ENCODE measurements at places on chromosomes 3 and 15.

DNA sequence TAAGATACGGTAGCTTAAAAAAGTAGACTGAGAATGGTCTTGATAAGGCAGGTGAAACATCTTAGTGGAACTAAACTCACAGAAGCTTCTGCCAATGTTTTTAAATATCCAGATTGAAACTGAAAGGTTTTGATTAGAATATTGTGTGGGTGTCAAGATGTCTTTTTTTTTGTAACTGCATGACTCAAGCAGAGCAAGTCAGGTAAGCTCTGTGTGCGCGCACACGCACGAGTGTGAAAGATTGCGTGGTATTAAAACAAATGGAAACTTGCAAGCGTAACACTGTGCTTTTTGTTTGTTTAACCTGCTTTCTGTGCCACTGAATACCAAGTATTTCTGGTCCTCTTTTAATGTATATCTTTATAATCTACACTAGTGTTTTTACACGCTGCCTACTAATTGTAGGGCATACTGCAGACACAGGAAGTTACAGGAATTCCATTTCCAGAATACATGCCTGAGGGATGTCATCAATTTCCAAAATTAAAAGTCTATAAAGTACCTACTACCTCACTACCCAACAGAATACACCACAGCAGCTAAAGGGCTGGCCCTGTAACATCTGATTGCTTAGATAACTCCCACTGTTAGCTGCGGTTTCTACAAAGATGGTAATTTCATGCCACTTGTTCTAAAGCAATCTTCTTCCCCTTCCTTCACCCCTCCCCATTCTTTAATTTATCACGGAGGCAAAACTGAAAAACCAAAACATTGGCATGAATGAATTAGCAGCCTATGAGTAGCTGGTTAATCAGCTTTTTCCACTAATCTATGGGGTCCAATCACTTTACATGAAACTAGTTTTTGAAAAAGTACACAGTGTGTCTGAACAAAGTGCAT, 472.8 kb downstream of the SHQ1 start:
- no peak for DNase-seq

DNA sequence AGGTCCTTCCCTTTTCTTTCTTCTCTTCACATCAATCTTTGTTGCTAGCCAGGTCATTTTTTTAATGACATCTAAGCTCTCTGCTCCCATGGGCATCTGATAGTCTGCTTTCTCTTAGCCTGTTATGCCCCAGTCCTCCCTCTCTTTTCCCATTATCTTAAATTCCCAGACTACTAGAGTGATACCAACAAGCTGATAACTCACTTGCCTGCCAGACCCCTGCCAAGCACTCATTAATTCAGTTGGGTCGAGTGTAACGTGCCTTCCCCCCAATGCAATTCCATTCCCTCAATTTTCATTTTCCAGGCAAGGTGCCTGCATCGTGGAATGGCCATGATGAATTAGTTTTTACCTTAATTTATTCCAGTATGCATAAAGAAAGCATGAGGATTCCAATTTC, 450.8 kb upstream of the ADAMTS9 start:
- DNase-seq = no peak

DNA sequence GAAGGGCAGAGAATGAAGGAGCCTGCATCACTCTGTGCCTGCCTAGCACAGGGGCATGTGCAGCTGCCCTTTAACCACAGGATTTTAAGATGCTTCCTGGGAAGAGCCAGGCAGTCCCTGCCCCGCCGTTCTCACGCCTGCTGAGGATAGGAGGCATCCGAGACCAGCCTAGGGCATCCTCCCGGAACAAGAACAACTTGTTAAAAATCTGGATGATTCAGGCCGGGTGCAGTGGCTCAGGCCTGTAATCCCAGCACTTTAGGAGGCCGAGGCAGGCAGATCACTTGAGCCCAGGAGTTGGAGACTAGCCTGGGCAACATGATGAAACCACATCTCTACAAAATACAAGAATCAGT, 15.2 kb downstream of the NRROS start:
- DNase-seq = no peak

- no peak for DNase-seq
Measured at GRCh38 chr3:53377794-53378193, 30.5 kb upstream of the DCP1A start.

- DNase-seq = no peak
Measured at GRCh38 chr15:67082007-67082536, 16.7 kb downstream of the SMAD3 start.

DNA sequence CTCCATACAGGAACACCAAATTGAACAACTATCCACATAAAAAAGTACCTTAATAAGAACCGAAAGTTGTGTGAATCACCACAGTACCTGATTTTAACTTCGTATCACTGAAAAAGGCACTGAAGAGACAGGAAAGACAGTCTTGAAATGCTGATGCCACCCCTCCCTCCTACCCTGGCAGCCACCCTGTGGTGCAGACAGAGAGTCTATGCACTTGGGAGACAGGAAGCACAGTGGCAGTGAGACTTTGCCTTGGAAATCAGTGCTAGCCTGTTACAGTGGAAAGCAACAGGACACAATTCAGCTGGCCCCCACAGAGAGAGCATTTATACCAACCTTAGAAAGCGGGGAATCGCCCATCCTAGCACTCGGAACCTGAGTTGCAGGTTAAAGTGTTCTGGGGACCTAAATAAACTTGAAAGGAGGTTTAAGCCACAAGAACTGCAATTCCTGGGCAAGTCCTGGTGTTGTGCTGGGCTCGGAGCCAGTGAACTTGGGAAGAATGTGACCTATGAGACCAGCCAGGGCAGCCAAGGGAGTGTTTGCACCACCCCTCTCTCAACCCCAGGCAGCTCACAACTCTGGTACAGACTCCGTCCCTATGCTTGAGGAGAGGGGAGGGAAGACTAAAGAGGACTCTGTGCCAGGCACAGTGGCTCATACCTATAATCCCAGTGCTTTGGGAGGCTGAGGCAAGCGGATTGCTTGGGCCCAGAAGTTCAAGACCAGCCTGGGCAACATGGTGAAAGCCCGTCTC, 240.1 kb downstream of the ISL2 start:
- peak; percentile 18 for DNase-seq

DNA sequence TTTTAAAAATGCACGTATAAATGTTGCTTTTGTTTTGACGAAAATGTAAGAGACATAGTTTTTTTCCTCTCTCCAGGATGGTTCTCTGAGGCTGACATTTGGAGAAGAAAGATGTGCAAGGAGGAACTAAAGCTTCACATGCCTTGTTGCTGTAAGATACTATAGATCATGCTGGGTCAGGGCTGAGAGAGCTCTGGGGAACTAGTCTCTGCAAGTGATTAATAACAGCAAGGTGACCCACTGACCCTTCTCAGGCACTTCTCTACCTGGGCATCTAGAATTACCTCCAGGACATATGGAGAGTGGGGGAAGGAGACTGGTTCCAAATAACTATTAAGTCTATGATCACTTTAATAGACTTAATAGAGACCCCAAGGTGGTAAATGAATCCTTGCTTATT, 246.0 kb downstream of the KBTBD8 start:
- no peak for DNase-seq

GRCh38 chr3:171353423-171353822, 106.8 kb downstream of the TNIK start:
- DNase-seq = no peak

GRCh38 chr3:164514576-164514975, 563.7 kb downstream of the SI start:
- DNase-seq = no peak

GRCh38 chr3:59980576-59980975, 930.8 kb upstream of the CFAP20DC start:
- DNase-seq = no peak

- DNase-seq = no peak
Measured at GRCh38 chr3:143286392-143287010, 166.9 kb downstream of the CHST2 start.

DNA sequence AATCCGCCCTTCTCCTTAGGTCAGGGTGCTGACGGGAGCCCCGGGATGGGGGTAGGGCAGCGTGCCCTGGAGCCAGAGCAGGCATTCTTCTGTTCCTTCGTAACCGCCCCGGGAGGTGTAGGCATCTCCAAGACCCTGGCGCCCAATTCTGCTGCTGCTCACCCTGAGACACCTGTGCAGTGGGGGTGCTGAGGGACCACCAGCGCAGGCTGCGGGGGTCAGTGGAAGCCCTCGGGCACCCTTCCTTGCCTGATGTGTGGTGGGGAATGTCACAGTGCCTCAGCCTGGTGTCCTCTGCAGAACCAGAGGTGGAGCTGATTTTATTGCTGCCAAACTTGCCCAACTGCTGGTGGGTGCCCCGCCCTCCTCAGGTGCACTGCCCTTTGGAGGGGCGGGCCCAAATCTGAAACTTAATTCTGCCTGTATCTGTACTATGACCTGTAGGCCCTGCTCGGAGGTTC, 7.3 kb downstream of the CSK start:
- DNase-seq = no peak

DNA sequence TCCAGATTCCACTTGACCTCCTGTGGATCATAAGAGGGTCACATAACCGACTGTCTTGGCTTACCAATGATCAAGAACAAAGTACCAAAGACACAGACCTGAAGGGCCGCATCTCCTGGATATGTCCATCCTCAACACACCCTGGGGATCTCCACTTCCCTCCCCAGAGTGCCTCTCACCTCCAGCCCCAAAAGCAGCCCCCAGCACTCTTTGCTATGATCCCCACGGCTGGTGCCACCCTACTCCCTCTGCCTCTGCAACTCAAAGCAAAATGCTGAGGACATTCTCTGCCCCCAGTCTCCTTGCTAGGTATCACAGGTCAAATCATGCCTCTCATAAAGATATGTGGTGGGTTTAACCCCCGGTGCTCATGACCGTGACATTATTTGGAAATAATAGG, 32.7 kb downstream of the SLCO2A1 start:
- DNase-seq = no peak

DNA sequence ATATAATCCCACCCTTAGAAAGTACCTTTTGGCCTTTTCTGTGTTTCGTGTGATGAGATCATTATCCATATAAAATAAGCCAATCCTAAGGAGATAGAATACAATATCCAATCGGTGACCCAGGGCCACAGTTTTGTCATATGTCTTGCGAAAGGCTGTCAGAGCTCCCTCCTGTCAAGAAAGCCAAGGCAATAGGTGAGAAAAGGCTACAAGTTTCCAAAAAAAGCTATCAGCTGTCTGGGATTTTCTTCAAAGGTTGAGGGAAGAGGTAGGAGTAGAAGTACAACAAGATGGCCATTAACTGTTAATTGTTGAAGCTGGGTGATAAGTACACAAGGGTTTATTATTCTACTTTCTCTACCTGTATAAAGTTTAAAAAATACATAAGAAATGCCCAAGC, 4.0 kb downstream of the PSMD6 start:
- no peak for DNase-seq

- no peak for DNase-seq
Measured at GRCh38 chr15:51724673-51725072, 12.8 kb downstream of the LYSMD2 start.

GRCh38 chr3:46678280-46678679, 15.2 kb downstream of the ALS2CL start:
- DNase-seq = no peak

DNA sequence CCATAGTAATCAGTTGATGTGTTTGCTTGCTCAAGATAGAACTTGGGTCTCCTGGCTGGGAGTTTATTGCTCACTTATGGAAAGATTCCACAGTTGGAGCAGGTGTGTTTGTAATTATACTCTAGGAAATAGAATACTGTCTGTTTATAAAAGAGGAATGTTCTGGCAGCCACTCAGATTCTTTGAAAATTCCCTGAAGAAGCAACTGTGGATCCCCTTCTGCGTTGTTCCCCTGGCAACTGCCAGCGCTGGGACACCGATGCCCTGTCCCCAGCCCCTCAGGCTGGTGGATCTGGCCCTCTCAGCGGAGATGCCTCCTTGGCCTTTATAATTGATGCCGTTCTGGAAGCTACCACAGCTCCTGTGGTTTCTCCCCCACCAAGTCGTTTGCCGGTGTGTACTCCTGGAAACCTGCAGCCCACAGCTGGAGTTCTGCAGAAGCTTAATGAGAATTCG, 225.9 kb downstream of the ITPR1 start:
- peak; percentile 71 for DNase-seq

GRCh38 chr15:73004462-73004861, 47.8 kb upstream of the NEO1 start:
- DNase-seq = no peak

- DNase-seq = no peak
Measured at GRCh38 chr15:101413239-101413638, 76.3 kb downstream of the PCSK6 start.

GRCh38 chr3:97979610-97980009, 7.4 kb upstream of the RIOX2 start:
- DNase-seq = no peak

DNA sequence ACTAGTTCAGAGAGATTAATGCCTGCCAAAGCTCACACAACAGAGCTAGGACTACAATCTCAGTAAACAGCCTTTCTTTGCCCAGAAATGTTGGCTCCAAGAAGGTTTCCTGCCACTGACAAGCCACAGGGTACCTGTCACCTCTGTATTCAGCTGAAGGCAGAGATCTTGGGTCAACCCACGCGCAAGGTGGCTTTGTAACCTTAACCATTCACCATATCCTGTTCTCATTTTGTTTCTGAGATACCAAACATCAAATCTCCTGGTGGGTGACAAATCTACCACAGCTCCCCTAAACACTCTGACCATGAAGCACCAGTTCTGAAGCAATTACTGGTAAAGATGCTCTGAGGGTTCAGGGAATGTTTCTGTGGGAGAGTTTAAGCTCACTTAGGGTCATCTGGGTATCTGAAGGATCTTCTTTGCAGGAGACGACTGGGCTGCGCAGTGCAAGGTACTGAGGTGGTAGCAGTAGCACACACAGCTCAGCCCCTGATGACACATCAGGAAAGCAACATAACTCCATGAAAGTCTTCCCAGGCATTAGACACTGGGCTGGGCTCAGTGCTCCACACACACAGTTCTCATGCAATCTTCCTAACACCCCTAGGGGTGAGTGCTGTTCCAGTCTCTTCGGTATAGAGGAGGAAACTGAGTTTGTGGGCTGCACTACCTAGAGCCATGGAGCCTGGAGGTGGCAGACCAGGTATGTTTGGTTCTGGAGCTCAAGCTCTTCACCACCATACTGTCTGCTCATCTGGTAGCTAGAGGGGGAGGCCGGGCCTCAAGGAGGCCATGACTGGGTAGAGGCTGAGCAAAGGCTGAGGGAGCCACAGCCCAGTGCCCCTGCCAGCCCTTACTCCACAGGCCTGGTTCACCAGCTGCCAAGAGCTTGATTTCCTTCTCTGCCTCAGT, 7.7 kb downstream of the CXCR6 start:
- no peak for DNase-seq

DNA sequence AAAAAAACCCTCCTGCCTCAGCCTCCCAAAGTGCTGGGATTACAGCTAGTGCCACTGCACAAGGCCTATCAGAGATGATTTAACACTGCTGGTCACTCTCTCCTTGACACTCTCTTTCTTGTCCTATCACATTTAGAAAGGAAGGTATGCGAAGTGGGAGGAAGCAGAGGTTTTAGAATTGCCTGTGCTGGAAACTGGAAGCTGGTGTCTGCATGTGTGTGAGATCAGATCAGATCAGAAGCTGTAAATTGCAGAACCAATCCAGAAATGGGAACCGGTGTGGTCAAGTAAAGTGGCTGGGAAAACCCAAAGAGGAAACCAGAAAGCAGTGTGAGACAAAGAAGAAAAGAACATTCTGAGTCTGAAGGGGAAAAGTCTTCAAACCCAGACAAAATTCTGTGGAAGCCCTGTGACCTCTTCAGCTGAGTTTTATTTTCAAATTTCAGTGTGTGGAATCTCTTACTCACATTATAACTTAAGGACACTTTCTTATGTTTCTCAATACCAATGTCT, 2.8 kb downstream of the EFHB start:
- DNase-seq = no peak
